Left colon (tissue), 2 donors: ENCODE measurements at places on chromosomes 5 and 9.
A peak's percentile ranks its signal among the peaks of the same experiment; 100 is the strongest.

- no peak for DNase-seq
These were observed 33.3 kb downstream of the PIP5K1B start for GRCh38 chr9:68738358-68738757.

DNA sequence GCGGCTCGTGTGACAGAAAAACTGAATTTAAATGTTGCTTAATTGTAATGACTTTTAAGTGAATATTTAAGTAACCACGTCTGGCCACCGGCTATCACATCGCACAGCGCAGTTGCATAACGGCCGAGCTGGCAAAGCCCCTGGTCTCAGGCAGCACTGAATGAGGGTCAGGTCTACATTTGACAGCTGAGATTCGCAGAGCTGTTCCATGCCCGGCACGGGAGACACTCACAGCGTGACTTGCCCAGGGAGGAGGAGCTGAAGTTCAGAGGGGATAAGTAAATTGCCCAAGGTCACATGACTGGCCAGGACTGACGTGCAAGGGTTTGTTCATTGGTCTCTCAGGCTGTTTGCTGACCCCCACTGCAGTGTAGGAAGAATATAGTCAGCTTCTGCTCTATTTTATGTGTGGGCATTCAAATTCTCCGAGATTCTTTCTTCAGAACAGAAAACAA is 17.4 kb upstream of the COL5A1 start:
- DNase-seq, result peak; percentile 22

- DNase-seq, result no peak
These were observed at the start of gene DNM1 for GRCh38 chr9:128203024-128203706. Gene DNM1 (plus strand): TSS chr9:128203379. CDS start chr9:128203471, 92 bp downstream.

DNA sequence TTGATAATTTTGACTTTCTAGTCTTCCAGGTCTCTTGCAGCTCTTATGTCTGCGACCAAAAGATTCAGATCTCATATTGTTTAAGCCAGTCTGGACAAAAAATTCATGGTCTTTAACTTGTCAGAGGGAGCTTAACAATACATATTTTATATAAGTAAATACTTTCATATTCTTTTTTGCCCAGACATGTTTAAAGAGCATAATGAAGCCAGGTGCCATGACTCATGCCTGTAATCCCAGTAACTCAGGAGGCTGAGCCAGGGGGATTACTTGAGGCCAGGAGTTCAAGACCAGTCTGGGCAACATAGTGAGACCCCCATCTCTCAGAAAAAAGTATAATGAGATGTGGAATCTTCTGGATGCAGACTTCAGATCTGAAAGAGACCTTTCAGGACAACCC is 69.8 kb downstream of the JMY start:
- DNase-seq, result no peak

DNA sequence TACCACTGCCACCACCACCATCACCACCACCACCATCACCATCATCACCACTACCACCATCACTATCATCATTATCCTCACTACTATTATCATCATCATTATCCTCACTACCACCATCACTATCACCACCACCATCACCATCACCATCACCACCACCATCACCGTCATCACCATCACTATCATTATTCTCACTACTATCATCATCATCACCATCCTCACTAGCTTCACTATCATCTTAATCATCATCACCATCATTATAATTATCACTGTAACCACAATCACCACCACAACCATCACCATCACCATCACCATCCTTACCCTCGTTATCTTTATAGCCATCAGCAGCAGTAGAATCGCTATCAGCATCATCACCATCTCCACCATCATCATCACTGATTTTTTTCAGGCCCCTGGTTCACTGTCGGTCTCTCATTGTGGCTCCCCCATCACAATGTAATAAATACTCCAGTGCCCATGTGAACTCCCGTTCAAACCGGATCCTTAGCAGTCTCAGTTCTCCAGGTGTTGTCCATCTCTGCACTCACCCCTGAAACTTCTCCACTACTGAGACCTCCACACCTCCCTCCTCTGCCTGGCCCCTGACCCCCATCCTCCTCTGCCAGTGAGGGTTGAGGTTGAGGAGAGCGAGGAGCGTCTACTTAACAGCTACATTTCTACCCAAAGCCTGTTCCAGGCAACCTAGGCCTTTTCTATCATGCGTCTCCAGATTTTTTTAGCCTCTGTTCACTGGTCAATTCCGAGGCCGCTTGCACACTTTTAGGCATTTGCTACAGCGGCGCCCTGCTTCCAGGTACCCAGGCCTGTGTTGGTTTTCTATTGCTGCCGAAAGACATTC is 238.2 kb downstream of the PBX3 start:
- DNase-seq, result no peak

- DNase-seq, result no peak
These were observed 64.2 kb downstream of the SGCD start for GRCh38 chr5:156391139-156391538.

DNA sequence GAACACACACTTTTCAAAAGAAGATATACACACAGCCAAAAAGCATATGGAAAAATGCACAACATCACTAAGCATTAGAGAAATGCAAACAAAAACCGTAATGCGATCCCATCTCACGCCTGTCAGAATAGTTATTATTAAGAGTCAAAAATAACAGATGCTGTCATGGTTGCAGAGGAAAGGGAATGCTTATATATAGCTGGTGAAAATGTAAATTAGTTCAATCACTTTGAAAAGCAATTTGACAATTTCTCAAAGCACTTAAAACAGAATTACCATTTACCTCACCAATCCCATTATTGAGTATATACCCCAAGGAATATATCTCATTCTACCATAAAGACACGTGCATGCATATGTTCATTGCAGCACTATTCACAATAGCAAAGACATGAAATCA is 126.8 kb upstream of the MRPS30 start:
- DNase-seq, result no peak

DNA sequence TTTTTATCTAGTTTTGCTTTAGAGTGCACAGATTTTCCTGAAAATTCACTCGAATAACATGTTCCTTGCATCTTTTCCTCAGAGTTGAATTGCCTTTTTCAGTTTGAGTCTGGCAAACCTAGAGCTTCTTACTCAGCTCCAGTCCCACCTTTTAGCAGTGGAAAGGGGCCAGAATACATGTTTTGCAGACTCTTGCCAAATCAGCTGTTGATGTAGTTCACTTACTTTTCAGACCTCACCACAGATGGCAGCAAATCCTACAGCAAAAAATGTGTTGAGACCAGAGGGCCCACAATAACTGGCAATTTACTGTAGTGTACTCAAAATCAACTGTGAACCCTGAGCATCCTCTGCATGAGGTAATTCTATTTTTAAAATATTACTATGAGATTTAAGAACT is 545.2 kb upstream of the ACO1 start:
- no peak for DNase-seq

DNA sequence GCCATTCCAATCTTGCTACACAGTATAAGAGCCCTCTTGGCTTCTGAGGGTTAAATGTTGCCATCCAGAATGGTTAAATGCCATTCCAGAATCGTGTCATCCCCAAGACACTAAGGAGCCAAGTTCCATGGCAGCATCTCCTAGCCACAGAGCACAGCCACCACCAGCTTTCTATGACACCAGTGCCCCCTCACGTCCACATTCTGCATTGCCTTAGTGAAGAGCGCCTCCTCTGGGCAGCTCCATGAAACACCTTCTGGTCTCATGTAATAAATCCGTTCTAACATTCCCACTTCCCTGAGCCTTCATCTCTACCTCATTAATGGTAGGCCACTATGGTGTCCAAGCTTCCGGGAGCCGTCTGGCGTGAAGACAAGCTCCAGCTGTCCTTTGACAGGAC is 12.4 kb downstream of the CBY3 start:
- no peak for DNase-seq

GRCh38 chr9:128008171-128008570 is 27.4 kb upstream of the EEIG1 start:
- no peak for DNase-seq

DNA sequence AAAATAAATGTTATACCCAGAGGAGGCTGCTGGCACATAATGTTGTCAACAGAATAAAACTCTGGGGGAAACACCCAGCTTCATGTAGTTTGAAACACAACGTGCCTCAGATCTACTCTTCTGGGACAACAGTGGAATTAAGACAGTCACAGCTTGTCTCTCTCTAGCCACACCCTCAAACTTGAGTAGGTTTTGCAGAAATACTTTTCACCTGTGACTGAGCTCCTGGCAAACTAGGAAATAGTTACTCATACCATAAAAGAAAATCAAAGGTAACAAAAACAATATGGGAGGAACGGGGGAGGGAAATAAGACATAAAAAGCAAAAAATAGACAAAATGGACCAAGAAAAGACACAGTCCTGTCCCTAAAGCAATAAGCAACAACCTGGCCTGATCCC is 14.4 kb downstream of the ELAVL2 start:
- no peak for DNase-seq

DNA sequence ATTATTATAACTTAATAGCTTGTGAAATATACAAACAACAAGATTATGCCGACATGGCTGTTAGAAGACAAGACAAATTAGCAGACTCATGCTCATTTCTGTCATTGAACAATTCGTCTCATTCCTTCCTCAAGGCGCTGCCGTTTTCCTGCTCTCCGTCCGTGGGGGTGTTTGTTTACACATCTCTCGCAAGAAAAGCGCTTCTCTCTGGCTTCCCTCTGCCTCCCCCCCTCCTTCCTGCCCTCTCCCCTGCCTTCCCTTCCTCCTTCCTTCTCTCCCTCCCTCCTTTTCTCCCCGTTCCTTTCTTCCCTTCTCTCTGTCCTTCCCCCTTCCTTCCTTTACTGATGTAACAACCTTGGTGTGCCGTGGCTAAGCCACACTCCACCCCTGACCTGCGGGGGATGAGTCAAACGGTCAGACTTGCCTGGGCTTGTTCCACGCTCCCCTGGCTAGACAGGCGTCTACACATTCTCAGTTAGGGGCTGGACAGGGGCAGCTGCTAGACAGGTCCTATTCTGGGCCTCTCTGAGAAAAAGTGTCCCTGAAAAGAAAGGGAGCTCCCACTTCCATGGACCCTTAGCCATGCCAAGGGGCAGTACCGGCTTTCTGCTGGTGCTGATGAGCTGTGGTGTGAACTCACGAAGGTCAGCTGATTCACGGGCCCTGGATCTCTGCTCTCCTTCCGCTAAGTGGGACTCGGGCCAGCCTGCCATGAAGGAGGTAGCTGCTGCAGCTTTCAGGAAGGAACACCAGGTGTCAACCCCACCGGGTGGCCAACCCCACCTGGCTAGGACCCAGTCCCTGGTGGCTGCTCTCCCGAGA is 32.0 kb upstream of the SPTLC1 start:
- no peak for DNase-seq

DNA sequence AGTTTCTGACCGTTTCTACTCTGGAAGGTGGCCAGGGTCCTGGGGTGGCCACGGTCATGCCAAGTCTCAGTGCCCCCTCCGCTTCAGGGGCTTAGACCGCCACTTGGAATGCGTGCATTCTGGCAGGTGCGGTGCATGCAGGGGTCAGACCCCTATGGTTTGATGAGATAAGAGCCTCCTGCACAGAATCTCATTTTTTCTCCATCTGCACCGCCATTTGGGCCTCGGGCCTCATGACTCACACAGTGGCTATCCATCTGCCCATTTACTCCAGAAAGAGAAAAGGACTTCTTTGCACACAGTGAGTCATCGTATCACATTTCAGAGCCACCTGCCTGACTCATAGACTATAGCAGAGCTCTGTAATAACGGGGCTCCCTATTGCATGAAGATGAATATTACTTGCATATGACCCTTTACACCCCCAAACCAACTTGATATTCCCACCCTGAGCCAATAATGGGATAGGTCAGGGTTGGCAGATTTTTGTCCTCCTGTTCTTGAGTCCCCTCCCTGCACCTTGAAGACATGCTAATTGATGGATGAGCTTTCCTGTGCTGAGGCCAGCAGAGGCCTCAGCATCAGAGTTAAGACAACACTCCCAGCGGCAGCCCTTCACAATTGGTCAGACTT is 157.4 kb downstream of the NR3C1 start:
- no peak for DNase-seq

DNA sequence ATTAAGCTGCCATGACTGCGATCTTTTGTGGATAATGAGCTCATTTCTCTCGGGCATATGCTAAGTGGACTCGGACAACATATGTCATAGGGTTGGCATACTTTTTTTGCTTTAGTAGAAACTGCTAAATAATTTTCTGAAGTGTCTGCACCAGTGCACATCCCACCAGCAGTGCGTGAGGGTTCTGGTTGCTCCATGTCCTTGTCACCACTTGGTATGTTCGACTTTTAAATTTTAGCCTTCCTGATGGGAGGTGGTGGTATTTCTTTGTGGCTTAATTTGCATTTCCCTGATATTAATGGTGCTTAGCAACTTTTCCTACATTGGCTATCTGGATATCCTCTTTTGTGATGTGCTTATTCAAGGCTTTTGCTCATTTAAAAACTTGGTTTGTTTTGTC is 57.8 kb upstream of the NRARP start:
- DNase-seq, result no peak

DNA sequence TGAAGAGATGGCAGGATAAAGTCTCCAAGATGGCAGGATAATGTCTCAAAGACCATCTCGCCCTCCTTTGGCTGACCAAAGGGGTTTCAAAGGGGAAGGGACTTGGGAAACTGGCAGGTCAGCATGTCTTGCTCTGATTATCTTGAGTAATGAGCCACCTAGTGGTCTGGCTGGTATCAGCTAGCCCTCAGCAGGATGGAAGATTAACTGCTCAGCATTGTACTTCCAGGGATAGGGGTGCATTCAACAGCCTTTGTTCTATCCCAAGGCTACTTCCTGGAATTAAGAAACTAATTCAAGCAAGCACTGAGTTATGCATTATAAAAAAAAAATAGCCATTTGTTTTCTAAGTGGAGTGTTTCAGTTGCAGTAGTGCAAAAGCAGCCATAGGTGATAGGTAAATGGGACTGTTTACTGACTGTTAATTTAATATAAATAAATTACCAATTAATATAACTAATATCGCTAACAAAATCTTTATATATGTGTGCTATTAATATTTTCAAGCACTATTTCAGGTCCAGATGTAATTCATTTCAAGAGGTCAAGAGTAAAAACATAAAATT is 555.5 kb downstream of the CDH9 start:
- no peak for DNase-seq

DNA sequence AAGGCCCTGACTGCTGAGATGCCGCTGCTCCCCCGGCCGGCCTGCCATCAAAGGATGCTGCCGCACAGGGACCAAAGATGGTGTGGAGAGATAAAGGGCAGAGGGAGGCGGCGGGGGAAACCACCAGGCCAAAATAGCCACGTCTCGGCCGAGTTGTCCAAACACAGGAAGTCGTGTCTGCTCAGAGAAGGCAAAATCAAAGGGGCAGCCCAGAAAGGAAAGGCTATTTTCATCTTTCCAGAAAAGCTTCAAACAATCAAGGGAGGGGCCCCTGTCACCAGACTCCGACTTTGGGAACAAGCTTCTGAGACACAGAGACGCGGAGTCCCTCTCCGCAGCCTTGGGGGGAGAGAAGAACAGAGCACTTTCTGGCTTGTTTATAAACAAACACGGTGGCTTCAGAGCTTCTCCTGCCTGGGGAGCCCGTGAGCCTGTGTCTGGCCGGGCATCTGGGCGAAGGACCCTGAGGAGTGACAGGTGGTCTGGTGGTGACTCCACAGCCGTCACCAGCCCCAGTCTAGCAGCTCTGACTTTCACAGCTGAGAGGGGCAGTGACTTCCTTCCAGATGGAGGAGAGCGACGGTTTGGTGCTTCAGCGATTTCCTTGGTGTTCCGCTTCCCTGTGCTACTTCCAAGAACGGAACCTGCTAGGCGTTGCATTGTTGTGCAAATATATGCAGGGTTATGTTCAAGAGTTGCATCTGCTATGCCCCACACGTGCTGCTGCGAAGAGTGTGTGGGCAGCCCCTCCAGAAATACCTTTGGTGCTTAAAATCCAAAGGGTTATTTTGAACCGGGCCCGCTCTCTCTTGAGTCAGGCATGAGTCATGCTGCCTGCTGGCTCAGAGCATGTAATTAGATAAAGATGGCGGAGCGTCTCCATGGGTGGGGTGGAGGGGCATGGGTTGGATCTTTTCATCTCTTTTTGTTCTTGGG is 24.0 kb downstream of the ADAMTSL2 start:
- DNase-seq, result no peak

GRCh38 chr5:15933259-15934207 is 246.1 kb downstream of the MARCHF11 start:
- no peak for DNase-seq
